Activated CD8-positive, alpha-beta memory T cell treated with anti-CD3 and anti-CD28 coated beads, Interleukin-2, amount 10 ng/mL, durations not matched to agents 7 days and 5 days (primary cell): ENCODE measurements at places on chromosomes 2 and 18. TPM values are rescaled to one million over a fixed set of nuclear protein-coding genes. Genes with fewer than 3 reads are reported as not detected.

GRCh38 chr2:66034467-66034866, 400.5 kb upstream of the MEIS1 start:
- no peak for DNase-seq
- no peaks in the 10 kb centered on the region for H3K27me3 ChIP-seq
- no peak overlapping the region for H3K4me3 ChIP-seq
- H3K36me3 ChIP-seq, result no peaks in the 10 kb centered on the region

DNA sequence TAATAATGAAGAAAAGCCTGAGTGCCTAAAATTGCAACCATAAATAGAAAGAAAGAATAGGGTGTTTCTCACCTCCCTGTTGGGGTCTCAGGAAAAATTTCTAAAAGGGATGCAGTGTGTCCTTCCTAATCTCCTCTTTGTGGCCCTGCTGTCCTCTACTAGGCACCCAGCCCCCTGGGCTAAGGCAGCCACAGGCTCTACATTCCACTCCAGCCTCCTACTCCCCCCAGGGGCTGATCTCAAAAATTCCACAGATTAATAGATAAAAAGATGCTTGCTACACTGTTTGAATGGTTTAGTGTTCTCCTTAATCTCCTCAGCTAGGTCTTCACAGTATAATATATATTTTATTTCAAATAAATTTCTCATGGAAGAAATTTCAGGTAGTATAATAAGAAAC, 17.6 kb downstream of the SATB2 start:
- DNase-seq, result no peak
- no peaks in the 10 kb centered on the region for H3K4me1 ChIP-seq
- H3K36me3 ChIP-seq, result no peaks in the 10 kb centered on the region
- H3K27ac ChIP-seq, result no peak overlapping the region
- no peak overlapping the region for H3K4me3 ChIP-seq

- H3K36me3 ChIP-seq, result no peaks in the 10 kb centered on the region
- no peaks in the 10 kb centered on the region for H3K4me1 ChIP-seq
- H3K27ac ChIP-seq, result no peak overlapping the region
- DNase-seq, result no peak
These were observed 73.5 kb downstream of the CHN1 start for GRCh38 chr2:174931724-174932123.

DNA sequence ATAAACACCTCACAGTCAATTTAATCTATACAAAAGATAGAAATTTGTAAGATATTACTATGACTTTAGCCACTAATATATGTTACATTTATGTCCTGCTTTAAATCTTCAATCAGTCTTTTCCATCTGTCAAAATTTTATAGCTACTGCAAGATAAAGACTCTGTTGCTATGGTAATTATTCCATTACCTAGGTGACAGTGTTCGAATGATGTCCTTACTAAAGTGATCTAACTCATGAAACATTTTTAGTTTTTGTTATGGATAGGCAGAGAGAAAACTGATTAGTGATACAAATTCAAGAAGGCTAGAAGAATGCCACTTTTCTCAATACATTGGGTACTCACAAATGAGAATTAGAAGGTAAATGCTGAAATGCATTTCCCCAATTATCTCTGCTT, 359.9 kb upstream of the FSHR start:
- DNase-seq, result no peak
- H3K27ac ChIP-seq, result no peak overlapping the region
- no peaks in the 10 kb centered on the region for H3K27me3 ChIP-seq
- no peaks in the 10 kb centered on the region for H3K4me1 ChIP-seq

DNA sequence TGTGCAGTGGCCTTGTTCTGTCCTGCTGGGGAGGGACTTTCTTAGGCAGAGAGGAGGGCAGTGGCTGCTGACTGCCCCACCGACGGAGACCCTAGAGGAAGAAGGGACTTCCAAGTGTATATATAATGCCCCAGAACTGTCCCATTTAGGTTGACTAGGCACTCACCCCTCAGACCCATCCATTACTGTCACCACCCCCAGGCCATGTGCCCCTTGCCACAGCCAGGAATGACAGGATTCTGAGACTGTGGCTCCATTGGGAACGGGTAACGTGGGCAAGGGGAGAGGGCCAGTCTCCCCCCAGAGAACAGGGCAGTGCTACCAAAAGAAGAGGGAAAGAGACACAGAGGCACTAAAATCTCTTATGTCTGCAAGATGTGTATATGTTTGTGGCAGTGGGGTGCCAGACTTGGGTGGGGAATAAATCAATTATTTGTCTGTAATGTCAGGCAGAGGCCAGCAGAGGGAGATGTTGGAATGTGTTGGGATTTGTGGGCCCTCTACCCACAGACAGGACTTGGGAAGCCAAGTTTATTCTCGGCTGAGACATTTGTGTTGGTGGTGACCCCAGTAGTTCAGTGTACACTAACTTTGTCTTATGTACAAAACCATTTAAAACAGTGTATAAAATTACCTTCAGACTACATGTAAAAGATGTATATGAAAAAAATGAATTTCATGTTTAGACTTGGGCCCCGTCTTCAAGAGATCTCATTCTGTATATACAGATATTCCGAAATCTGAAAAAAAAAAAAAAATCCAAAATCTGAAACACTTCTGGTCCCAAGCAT, 24.0 kb upstream of the TMEM37 start:
- no peak overlapping the region for H3K4me3 ChIP-seq
- H3K4me1 ChIP-seq, result no peaks in the 10 kb centered on the region
- no peaks in the 10 kb centered on the region for H3K36me3 ChIP-seq
- peak; percentile 44 for DNase-seq

DNA sequence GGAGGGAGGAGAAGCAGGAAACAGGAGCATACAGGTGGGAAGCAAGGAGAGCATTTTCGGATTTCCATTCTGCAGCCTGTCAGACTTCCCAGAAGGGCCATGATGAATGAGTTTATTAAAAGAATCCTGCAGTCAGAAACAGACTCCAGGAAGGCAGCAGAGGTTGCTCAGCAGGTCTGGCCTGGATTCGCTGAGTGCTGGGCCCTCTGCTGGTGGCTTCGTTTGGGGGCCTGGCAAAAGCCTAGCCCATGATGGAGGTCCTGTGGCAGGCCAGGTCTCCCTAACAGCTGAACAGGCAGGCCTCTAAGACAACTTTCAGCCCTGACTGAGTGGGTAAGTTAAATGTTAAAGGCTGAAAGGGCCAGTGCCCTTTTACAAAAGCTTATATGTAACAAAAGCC, 108.2 kb upstream of the CAPN13 start:
- DNase-seq, result no peak
- no peak overlapping the region for H3K4me3 ChIP-seq
- no peaks in the 10 kb centered on the region for H3K4me1 ChIP-seq
- H3K36me3 ChIP-seq, result no peaks in the 10 kb centered on the region
- H3K27me3 ChIP-seq, result no peaks in the 10 kb centered on the region

GRCh38 chr2:58757971-58758370, 516.8 kb upstream of the FANCL start:
- no peak overlapping the region for H3K4me3 ChIP-seq
- H3K4me1 ChIP-seq, result no peaks in the 10 kb centered on the region
- H3K36me3 ChIP-seq, result no peaks in the 10 kb centered on the region
- no peaks in the 10 kb centered on the region for H3K27me3 ChIP-seq
- no peak for DNase-seq
- no peak overlapping the region for H3K27ac ChIP-seq

DNA sequence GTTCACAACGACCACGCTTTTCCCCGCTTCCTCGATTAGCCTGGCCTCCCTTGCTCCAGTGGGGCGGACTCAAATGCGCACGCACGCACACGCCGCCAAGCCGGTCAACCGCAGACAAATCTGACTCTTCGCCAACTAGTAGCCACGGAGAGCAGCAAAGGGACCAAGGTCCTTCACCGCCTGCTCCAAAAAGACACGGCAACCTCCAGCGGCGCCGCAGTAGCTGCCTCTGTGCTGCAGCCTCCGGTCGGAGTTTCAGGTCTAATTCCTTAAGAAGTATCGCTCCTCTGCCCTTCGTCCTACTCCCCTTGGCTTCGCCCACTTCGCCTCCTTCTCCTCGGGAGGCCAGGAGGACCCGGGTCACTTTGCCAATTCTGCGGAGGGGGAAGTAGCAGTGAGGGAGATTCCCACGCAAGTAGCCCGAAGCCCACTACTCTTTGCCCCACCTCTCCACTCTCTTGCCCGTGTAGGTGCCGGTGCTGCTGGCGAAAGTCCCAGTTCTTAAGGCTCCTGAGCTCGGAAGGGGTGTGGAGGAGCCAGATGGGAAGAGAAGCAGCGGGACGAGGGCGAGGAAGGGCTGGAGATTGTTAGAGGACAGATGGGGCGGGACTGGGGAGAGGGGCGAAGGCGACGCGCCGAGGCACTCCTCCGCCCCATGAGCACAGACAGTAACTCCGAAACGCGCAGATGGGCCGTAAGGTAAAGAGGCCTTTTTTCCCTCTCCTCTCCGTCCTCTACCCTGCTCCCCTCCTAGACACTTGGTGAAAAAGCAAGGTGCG, 615 bp downstream of the AKAIN1 start:
- H3K36me3 ChIP-seq, result no peaks in the 10 kb centered on the region
- H3K4me1 ChIP-seq, result no peaks in the 10 kb centered on the region
- H3K27ac ChIP-seq, result no peak overlapping the region
- peaks cover 59% of the 10 kb centered on the region for H3K27me3 ChIP-seq
- no peak overlapping the region for H3K4me3 ChIP-seq

- H3K4me3 ChIP-seq, result no peak overlapping the region
- no peak overlapping the region for H3K27ac ChIP-seq
- peaks cover 6% of the 10 kb centered on the region for H3K4me1 ChIP-seq
- no peak for DNase-seq
These were observed 23.4 kb upstream of the KCNK3 start for GRCh38 chr2:26668856-26669750.

DNA sequence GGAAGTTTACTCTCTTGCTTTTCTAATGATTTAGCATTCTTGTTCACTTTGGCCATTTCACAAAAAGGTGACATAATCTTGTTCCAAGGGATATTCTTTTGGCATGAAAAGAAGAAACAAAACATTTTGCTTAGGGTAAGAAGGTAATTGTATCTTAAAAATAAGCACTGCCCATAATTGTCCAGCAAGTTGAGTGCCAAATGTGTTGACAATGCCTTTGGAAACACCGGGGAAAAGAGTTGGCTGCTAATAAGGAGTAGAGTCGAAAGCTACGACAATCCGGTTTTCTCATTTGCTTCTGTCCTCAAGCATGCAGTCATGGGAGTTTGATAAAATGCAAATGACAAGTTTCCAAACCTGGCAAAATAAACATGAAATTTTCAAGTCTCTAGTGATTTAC, 27.3 kb downstream of the ITGAV start:
- no peaks in the 10 kb centered on the region for H3K36me3 ChIP-seq
- DNase-seq, result no peak
- no peaks in the 10 kb centered on the region for H3K4me1 ChIP-seq
- H3K27ac ChIP-seq, result no peak overlapping the region
- H3K4me3 ChIP-seq, result no peak overlapping the region

DNA sequence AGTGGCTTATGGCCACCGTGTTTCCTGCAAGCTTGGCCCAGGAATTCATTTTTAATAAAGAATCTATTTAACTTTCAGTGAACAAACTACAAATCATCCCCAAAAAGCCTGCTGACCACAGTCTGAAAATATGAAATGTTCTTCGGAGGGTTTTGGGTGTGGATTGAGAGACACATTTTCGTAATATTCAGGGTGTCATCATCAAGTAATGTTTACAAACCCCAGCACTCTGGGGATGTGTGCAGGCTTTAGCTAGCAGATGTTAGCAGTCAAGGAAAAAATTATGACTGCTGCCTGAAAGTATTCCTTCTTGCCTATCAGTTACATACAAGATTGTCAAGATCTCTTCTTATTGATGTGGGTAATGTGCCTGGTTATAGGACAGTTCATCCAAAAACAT, 143.9 kb upstream of the FN1 start:
- H3K4me1 ChIP-seq, result no peaks in the 10 kb centered on the region
- H3K27ac ChIP-seq, result no peak overlapping the region
- no peak overlapping the region for H3K4me3 ChIP-seq
- DNase-seq, result no peak
- no peaks in the 10 kb centered on the region for H3K36me3 ChIP-seq
- H3K27me3 ChIP-seq, result peaks cover 2% of the 10 kb centered on the region

DNA sequence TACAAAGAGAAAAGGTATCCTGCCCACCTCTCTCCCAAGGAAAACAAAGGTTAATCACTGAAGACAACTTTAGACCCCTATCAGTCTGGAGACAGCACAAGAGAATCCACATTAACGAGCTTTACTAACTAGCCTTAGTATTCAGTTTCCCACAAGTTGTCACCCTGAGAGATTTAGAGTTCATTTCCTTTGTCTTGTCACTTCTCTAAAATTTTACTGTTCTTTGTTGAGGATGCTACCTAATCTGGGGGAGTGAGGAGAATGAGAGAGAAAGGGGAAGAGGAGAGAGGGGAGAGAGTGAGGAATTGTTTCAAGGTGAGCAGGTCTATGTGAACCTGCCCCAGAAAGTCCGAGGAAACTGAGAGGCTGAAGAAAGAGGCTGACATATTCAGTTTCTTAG, 28.4 kb downstream of the C2orf76 start:
- H3K4me1 ChIP-seq, result peaks cover 17% of the 10 kb centered on the region
- no peak overlapping the region for H3K4me3 ChIP-seq
- no peaks in the 10 kb centered on the region for H3K27me3 ChIP-seq
- DNase-seq, result no peak
- H3K36me3 ChIP-seq, result peaks cover 2% of the 10 kb centered on the region
- H3K27ac ChIP-seq, result no peak overlapping the region

GRCh38 chr18:36066686-36067054, 689 bp downstream of the RPRD1A start:
- DNase-seq, result no peak
- H3K4me3 ChIP-seq, result peak overlapping the region; percentile 91
- peak overlapping the region; percentile 92 for H3K27ac ChIP-seq

DNA sequence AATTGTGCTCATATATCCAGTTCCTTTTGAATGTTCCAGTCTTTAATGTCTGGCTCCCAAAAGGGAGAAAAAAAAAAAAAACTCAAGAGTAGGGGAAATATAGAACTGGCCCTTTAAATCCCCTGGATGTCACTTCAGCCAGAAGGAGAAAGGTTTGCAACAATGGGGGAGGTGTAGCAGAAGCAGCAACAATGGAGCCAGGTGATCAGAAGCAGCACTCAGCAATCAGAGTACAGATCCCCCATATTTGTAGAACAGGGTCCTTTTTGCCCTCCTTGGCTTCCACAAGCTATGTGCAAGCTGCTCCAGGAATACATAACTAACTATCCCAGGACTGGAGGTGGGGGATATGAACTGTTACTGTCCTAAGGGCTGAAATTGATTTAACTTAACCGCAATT, 25.8 kb upstream of the ZNF397 start:
- DNase-seq, result no peak
- no peak overlapping the region for H3K27ac ChIP-seq
- no peaks in the 10 kb centered on the region for H3K4me1 ChIP-seq
- no peaks in the 10 kb centered on the region for H3K27me3 ChIP-seq

DNA sequence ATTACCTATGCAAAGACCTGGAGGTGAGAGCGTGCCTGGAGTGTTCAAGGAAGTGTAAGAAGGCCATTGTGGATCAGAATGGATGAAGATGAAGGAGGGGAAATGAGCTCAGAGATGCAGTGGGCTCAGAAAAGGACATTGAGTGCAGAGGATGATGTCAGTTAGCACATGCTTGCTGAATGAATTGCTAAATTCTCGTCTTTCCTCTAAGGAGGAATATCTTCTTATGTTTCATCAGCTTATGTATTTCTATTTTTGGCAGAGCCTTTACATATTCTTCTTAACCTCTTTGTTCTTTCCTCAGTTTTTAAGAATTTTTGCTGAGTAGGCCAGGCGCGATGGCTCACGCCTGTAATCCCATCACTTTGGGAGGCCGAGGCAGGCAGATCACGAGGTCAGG, 30.9 kb downstream of the FAM171B start:
- H3K4me3 ChIP-seq, result no peak overlapping the region
- H3K27me3 ChIP-seq, result peaks cover 3% of the 10 kb centered on the region
- no peaks in the 10 kb centered on the region for H3K36me3 ChIP-seq
- DNase-seq, result no peak
- H3K27ac ChIP-seq, result no peak overlapping the region

Gene LIPG
- total RNA-seq, result not detected

Gene SLC9A4
- total RNA-seq, result 0.05 TPM

Gene GALM
- 67.1 TPM for total RNA-seq

Gene PRSS56
- total RNA-seq, result not detected

Gene GRHL1
- 0.64 TPM for total RNA-seq

Gene DYSF
- total RNA-seq, result 8.9 TPM

Gene CDK5R2
- total RNA-seq, result not detected

Gene NEURL3
- total RNA-seq, result 0.52 TPM
